ENCODE measurements at places on chromosomes 13 and 19.

GRCh38 chr19:17580470-17581144 lies 25.2 kb downstream of the COLGALT1 start:
- no peak for DNase-seq

DNA sequence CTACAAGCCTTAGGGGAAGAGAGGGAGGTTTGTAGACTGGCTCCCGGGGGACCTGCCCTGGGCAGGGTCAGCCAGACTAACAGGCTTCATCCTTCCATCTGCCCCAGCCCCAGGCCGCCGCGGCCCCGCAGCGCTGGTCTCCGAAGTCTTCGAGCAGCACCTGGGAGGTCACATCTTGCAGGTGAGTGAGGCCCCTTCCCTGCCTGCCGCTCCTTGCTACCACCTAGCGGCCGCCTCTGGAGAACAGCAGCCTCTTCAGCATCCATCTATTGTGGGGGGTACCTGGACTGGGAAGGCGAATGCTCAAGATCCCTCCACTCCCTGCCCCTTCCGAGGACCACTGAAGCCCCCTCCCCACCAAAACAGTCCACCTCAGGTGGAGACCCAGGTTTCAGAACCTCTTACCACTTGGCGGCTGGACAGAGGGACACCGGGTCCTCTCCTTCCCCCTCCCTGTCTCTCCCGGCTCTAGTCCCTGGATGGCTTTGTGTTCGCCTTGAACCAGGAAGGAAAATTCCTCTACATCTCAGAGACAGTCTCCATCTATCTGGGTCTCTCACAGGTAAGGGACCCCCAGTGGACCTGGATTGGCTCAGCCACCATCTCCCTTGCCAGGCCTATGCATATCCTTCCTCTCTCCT lies 12.7 kb downstream of the NPAS1 start:
- DNase-seq, result peak; percentile 40

- peak; percentile 41 for DNase-seq
These were observed 1.5 kb downstream of the ERF start for GRCh38 chr19:42253245-42254088.

GRCh38 chr13:50309882-50310594 lies 294.8 kb downstream of the KCNRG start:
- no peak for DNase-seq

DNA sequence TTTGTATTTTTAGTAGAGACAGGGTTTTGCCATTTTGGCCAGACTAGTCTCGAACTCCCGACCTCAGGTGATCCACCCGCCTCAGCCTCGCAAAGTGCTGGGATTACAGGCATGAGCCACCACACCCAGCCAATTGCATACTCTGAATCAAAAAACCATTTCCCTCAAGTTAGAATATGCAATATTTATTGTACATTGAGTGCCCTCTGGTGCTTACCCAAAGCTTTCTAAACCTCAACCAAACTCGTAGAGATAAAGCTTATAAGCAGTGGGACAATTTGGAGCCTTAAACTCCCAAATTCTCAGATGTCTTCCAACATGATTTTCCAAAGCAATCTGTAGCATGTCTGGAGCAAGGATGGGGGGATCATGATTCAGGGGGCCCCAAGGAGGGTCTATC lies 22.4 kb downstream of the RFXAP start:
- no peak for DNase-seq

Measured in mucosa of gallbladder (tissue), 1 donor.